Stimulated activated CD8-positive, alpha-beta memory T cell treated with anti-CD3 and anti-CD28 coated beads, Interleukin-7, amount 100 ng/mL, for 1 hour (primary cell): ENCODE measurements at places on chromosomes 13 and 19.

DNA sequence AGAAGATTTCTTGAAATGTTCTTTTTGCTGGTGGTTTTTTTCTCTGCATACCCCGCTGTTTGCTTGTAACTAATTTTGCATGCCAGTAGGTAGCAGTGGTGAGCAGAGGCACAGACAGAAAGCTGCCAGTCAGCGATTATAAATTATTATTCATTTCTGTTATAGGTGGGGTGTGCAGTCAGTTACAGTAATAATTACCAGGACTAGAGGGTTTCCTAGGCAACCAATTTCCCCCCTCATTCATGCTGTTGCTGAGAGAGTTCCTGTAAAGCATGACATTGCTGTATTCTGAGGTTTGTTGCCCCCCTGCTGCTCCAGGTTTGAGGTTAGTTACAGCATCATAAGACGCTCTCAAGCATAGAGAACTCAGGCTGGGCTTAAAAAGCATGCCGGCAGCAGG, 104.5 kb downstream of the URI1 start:
- DNase-seq, result no peak

GRCh38 chr13:72295153-72295552, 428.1 kb upstream of the DACH1 start:
- DNase-seq, result no peak

DNA sequence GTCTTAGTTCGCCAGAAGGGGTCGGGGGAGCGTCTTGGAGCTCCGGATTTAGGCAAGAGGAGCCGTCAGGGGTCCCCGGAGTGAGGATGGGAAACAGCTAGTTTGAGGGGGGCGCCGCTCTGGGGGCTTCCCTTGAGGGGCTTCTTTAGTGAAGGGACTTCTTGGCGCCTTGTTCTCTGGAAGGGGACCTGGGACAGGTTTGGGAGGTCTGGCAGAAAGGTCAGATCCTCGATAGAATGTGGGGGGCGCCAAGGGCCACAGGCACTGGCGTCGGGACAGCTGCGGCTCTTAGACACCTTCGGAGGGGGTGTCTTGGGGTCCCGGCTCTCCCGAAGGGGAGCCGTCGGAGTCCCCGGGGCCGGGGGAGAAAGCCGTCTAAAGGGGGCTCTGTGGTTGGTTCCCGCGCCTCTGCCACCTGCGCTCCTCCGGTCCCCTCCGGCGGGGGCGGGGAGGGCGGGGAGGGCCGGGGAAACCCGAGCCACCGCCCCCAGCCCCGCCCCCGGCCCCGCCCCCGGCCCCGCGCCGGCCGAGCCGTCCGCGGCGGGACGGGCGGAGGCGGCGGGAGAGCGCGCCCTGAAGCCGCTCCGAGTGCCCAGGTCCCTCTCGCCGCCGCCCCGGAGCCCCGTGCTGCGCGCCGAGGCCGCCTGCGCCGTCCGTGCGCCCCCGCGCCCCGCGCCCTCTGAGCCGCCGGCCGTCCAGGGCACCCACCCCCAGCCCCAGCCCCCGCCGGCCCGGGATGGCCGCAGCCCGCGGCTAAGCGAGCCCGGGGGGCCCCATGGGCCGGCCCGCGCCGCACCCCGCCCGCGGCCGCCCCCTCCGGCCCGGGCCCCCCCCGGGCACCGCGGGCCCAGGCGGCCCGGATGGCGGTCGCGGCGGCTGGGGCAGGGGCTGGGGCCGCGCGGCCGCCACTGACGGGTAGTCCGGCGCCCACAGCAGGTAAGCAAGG, at the start of gene NRTN:
Gene NRTN, plus strand, starts transcription at position 552 of the 946 bp plus-strand sequence. CDS start 19,099 bp downstream, outside the sequence.
- no peak for DNase-seq

GRCh38 chr19:31140717-31141116, 208.5 kb downstream of the TSHZ3 start:
- no peak for DNase-seq

DNA sequence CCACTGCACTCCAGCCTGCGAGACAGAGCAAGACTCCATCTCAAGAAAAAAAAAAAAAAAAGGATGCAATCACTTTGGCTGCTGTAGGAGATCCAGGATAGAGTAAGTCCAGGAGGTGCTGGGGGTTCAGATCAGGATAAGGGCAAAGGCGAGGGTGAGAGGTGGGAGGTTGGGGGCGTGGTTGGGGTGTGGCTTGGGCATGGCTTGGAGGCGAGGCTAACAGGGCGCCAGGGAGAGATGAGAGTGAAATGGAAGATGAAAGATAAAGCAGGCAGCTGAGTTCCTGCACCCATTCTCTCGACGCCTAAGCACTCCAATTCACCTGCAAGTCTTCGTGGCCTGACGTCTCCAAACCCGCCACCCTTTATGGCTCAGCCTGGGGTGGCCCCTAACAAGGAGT, 25.0 kb upstream of the ZNRF4 start:
- DNase-seq, result no peak

DNA sequence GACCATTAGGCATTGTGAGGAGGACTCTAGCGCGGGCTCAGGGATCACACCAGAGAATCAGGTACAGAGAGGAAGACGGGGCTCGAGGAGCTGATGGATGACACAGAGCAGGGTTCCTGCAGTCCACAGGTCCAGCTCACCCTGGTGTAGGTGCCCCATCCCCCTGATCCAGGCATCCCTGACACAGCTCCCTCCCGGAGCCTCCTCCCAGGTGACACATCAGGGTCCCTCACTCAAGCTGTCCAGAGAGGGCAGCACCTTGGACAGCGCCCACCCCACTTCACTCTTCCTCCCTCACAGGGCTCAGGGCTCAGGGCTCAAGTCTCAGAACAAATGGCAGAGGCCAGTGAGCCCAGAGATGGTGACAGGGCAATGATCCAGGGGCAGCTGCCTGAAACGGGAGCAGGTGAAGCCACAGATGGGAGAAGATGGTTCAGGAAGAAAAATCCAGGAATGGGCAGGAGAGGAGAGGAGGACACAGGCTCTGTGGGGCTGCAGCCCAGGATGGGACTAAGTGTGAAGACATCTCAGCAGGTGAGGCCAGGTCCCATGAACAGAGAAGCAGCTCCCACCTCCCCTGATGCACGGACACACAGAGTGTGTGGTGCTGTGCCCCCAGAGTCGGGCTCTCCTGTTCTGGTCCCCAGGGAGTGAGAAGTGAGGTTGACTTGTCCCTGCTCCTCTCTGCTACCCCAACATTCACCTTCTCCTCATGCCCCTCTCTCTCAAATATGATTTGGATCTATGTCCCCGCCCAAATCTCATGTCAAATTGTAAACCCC, 2.8 kb upstream of the CEACAM5 start:
- DNase-seq, result no peak

GRCh38 chr13:113086031-113086750, 19.4 kb upstream of the F7 start:
- DNase-seq, result no peak

DNA sequence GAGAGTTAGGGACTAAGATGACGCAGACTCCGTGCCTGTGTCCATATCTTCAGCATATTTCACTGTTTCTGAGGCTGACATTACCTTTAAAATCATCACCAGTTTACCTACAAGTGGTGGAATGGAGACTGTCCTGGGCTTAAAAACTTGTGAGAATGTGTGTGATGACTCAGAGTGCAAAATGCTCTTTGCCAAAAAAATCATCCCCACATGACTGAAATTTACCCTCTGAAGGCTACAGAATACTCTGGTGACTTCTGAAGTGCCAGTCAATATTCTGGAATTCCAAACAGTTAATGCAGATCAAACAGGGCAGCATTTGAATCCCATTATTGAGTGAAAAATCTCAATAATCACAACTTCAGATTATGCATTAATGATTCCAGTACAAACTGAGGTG, 901.4 kb downstream of the EFNB2 start:
- no peak for DNase-seq

DNA sequence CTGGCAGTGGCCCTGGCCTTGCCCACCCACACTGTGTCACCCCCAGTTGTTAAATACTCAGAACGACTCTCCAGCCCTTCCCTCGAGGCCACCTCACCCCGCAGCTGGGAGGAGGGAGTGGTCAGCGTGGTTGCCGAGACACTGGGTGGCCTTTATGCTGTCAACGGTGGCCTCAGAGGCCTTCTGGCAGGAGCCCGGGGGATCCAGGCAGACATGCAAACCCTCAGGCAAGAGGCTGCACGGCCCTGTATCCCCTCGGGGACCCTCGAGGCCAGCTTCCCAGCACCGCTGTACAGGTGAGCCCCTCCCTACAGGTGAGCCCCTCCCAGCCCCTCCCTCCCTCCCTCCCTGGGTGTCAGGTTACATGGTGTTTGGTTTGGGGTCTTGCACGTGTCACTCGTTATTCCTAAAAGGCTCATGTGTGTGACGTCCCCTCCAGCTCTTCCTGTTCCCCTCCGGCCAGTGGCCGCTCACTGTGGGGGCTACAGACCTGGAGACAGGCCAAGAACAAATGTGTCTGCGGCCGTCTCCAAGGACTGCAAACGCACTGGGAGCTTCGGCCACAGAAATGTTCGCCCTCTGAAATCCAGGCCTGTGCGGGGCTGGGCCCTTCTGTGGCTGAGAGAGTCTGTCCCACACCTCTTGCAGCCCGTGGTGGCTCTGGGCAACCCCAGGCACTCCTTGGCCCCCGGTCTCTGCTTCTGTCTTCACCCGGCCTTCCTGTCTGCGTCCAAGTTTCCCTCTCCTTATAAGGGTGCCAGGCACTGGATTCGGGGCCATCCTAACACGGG, at the start of gene TEKTIP1:
Gene TEKTIP1, plus strand, starts transcription at position 210 of the 791 bp plus-strand sequence. Its CDS starts 4 bp downstream, at position 214.
- no peak for DNase-seq

DNA sequence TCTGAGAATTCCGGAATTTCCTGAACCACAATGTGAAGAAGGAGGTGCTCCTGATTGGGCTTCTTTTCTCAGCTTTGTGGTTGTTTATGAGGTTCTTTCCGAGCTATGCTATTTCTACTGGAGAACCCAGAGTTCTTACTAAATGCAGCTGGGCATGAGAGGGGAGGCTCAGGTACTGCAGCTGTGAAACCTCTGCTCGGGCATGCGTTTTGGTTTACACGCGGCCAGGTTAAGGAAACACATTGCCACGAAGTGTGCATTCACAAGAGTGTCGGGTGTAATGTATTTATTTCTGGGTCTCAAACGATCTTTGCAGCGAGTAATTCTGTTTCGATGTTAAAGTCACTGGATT, 661 bp upstream of the MIR17HG start:
- no peak for DNase-seq

DNA sequence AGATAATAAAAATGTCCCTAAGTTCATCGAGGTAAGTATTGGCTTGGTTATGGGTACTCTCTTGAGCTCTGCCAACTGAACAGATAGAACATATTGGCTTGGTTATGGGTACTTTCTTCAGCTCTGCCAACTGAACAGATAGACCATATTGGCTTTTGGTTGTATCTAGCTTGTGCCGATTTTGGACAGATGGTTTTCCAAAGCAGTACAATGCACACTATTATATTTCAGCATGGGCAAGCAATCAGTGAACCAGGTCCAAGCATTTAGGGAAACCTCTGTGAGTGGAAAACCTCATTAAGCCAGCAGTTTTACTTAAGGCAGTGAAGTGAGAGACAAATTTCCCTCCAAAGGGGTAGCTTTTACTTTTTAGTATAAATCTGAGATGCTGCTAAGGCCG, 1440.5 kb upstream of the SPRY2 start:
- no peak for DNase-seq

DNA sequence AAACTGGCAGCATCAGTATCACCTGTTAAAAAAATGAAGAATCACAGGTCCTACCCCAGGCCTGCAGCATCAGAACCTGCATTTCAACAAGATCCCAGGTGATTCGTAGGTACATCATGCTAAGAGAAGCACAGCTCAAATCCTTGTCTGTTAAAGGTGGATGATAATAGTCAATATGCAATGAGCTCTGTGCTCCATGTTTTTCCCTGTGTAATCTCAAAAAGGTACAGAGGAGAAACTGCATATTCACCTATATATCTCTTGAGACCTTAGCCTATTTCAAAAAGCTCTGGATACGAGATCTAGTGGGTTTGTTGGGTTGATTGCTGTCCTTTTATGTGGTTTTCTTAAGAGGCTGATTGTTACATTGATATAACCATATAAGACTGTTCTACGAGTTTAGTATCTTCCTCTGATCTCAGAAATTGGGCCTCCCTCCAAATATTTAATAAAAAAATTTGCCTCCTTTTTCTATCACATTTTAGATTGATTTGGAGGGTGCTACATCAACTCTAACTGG, 148.9 kb downstream of the DCT start:
- no peak for DNase-seq

- no peak for DNase-seq
These were observed 122.9 kb downstream of the OLFM4 start for GRCh38 chr13:53151336-53152056.

DNA sequence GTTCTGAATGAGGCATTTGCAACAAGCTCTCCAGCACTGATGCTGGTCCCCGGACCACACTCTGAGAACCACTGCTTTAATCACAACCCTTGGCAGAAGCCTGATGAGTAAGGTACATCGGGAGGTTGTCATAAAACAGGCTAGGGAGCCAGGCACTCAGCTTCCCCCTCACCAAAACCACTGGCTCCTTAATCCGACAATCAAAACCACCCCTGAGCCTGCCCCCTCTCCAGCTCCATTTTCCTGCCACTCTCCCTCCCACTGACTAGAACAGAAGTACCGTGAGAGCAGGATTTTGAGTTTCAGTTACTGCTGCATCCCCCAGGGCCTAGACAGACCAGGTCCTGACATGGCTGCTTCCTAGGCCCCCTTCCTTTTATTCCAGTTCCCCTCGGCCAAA, 7.2 kb downstream of the GSK3A start:
- DNase-seq, result no peak

DNA sequence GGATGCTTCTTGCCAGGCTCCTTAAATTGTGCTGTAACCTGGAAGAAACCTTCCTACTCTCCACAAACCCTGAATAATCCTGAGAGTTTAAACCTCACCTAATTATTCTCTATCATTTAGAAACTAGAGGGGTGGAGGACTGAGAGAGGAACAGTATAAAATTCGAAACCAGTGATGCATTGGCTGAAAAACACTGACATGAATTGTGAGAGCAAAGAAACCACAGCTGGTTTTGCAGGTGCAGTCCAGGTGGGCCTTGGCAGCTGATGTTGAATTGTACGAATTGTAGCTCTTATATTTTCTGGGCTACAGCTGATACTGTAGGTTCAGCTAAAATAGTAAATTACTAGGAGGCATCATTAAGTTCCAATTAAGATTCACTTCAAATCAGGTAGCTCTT, 227.0 kb upstream of the SLITRK5 start:
- DNase-seq, result no peak

GRCh38 chr13:69948016-69948415, 159.6 kb upstream of the ATXN8OS start:
- DNase-seq, result no peak

DNA sequence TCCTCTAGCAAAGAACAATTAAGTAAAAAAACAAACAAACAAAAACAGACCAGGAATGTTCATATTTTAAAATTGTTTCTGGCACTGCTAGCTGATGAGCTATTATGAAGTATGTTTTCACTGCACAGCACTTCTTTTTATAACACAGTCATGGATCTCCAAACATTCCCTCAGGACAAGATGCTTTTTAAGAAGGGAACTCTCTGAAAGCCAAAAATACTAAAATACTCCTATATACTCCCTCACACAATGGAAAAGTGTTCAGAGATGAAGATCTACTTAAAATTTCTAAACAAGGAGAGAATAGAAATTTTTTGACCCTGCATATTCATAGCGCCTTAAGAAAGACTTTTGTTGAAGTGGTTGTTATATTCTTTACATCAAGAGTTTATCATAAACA, 926.8 kb downstream of the DIAPH3 start:
- no peak for DNase-seq

GRCh38 chr13:24110011-24110410, 50.5 kb upstream of the SPATA13 start:
- no peak for DNase-seq
